ENCODE measurements at places on chromosomes 7 and 10.

DNA sequence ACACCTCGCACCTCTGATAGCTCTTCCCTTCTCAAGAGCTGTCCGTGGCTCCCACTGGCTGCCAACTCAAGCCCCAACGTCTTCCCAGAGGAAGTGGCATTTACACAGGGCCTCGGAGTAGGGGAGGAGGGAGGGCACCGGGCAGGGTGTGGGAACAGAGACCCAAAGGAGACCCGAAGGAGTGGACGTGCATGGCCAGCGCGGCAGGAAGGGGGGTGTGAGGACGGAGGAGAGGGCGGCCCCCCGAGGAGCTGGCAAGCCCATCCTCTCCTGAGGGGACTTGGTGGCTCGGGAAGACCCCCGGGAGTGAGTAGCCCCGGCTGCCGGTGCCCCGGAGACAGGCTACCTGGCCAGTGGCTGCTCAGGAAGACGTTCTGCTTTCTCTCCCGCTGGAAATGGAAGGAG lies 85.9 kb downstream of the FOXL3 start:
- DNase-seq = no peak

GRCh38 chr7:27839099-27839498 lies 99.1 kb downstream of the TAX1BP1 start:
- no peak for DNase-seq

GRCh38 chr7:48660306-48660870 lies 264.0 kb upstream of the CDC14C start:
- no peak for DNase-seq

DNA sequence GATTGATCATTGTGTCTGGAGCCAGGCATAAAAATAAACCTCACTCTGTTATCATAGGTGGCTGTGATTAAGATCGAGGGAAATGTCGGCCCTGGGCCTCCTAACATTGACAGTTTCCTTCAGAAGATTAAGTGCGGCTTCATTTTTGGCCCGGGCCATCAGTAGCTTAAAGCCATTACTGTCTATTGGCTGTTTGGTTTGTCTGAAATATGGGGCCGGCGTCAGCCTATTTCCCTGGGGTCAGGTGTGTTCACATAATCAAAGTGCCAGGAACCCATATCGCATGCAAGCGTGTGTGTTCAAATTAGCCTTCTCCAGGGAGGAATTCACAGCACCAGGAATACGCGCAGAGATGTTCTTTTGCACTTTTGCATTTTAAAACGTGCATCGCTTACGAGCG lies 114.7 kb downstream of the CUX1 start:
- DNase-seq = no peak

DNA sequence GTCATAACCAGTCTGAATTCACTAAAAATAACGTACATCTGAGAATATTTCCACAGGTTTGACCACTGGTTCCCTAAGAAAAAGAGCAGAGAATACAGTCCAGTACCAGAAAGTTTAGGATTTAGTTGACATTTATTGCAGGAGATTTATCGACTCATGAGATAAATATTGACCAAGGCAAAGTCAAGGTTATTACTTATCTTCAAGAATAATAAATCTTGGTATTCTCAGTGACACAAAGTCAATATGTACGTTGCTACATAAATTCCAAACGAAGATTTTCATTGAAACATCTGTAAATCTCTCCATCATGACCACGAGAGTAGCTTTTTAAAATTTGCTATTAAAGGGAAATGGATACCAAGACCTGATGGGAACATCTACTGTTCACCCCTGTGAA lies 39.4 kb upstream of the GRB10 start:
- no peak for DNase-seq

GRCh38 chr7:83876593-83876992 lies 227.7 kb upstream of the SEMA3E start:
- DNase-seq = peak; percentile 34

DNA sequence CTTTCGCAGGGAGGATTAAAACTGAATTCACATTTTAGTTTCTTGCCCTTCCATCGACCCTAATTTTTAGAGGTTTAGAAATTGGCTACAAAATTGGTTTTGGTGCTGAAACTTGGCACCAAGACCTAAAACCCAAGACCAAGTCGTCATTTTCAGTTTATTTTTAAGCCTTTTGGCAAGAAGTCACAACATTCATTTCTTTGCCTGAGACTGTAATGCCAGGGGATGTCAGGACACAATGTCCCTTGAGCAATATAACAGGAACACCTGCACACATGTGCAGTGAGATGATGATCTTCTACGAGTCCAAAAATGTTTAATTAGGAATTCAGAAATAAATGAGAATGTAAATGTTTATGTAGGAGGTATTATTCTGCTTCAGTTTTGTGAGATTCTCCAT lies 335.4 kb upstream of the ANKRD30A start:
- DNase-seq = no peak

GRCh38 chr10:73758704-73759511 lies 14.7 kb downstream of the SEC24C start:
- no peak for DNase-seq

- DNase-seq = peak; percentile 37
Observed at GRCh38 chr7:77651575-77652162, 44.6 kb upstream of the RSBN1L start.

DNA sequence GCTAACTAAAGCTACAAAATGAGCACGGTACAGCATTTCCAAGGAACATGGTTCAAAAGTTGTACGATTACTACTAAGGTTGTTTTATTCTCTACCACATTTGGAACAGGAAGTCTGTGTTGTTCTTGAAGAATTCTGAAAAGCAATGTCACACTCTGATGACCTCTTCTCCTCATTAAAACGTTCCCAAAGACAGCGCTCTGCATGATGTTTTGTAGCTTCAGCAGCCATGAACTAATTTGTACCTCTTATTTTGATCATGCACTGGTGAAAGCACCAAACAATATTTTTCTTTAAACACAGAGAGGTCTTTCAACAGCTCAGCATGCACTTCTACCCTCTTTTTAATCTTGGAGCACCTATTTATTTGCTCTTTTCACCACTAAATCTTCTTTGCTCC lies 75.0 kb upstream of the TES start:
- DNase-seq = no peak

DNA sequence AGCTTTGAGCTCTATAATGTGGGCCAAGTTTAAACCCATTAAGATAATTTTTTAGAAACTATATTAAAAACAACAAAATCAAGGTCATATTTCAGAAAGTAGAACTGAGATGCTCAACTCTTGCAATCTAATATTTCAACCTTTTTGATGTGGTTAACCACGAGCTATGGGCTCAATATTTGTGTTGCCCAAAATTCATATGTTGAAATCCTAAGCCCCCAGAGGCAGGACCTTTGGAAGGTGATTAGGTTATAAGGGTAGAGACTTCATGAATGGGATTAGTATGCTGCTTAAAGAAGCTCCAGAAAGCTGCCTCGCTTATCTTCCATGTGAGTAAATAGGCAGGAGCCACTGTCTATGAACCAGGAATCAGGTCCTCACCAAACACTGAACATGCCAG lies 284.4 kb downstream of the CRPPA start:
- DNase-seq = no peak

GRCh38 chr7:40644454-40645188 lies 509.8 kb downstream of the SUGCT start:
- no peak for DNase-seq

DNA sequence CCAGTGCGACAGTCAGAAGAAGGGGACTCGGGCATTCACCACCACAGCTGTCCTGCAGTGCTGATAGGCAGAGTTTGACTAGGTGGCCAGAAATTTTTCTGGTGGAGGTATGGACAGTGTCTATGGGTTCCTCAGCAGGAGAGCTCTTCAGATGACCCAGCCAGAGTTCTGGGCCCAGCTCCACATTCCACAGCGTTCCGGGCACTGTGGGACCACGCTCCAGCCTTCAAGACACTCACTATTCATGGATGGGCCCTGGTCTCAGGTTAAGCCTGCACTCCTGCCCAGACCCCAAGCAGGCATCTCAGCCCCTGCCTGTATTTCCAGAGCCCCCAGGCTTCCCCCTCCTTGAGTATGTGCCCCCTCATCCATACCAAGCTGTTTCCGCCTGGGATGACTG lies 497.0 kb upstream of the FOXK1 start:
- DNase-seq = no peak

GRCh38 chr10:76542307-76542930 lies 1095.2 kb downstream of the KCNMA1 start:
- no peak for DNase-seq

- DNase-seq = no peak
Observed at GRCh38 chr10:75857269-75857846, 425.9 kb downstream of the LRMDA start.

- no peak for DNase-seq
Observed at GRCh38 chr10:69229616-69229916, 9.4 kb downstream of the HKDC1 start.

- no peak for DNase-seq
Observed at GRCh38 chr10:67893637-67894036, 9.2 kb downstream of the SIRT1 start.

DNA sequence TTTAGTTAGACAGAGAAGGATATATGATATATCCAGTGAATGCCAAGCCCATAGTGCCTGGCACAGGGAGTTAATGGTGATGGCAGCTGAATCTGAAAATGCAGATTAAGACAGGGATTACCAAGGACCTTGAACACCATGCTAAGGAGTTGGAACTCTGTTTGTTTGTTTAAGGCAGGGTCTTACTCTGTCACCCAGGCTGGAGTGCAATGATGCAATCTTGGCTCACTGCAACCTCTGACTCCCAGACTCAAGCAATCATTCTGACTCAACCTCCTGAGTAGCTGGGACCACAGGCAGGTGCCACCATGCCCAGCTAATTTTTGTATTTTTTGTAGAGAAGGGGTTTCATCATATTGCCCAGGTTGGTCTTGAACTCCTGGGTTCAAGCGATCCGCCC lies 1.6 kb downstream of the AKR1D1 start:
- no peak for DNase-seq

DNA sequence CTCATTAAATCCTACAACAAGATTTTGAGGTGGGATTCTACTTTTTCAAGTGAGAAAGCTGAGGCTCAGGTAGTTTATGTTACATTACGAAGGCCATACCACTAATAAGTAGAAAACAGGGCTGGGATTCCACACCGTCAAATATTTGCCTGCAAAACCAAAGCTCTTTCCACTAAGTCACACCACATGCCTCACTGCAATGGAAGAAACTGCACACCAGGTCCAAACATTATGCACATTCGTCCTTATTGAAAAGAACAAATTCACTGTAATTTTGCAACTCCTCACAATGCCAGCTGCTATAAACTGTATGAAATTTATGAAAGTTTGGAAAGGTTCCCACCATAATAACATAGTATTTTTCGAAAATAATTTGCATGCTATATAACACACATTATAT lies 66.5 kb downstream of the DGKB start:
- no peak for DNase-seq

GRCh38 chr10:44990302-44990655 lies 10.4 kb upstream of the ZNF22 start:
- DNase-seq = no peak

- DNase-seq = no peak
Observed at GRCh38 chr7:142868188-142868985, 13.5 kb downstream of the EPHB6 start.

GRCh38 chr10:62817766-62818425 lies 1.7 kb upstream of the EGR2 start:
- peak; percentile 32 for DNase-seq

- DNase-seq = no peak
Observed at GRCh38 chr10:2122431-2123124, 385.3 kb upstream of the ADARB2 start.

DNA sequence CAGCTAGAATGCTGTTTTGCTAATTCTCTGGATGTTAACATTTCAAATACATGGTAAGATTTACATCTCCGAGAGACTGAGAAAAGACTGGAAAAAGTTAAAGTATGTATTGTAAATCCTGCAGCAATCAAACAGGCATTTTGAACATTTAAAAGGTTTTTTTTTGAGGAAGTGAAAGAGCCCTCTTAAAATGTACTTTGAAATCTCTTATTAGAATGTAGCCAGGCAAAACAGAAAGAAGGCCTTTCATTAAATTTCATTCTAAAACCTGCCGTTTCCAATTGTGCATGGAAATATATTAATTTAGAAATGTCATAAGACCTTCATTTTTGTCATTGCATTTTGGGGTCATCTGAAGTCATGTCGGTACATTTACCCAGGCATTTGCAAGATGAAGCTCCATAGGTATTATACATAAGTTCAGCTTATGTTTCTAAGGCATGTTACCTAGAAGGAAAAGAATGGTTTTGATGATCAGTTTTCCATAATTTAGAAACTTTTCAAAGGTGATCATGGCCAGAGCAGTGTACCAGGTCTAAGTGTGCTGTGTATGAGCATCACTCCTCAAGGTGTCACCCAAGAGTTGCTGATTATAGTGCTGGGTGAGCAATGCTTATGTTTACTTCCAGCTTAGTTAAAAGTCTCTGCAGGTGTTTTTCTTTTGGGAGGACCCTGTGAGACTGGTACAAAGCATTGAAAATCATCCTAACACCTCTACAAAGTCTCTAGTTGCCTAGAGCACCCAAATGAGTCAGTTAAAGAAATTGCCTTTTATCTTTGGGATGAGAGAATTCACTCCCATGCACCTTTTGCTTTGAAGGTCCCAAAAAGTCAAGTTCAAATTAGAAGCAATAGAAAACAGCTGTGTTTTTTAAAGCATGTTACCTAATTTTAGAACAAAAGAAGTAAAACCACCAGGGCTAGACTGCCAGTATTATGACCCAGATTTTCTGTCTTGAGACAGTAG lies 7.1 kb downstream of the ZNF736 start:
- DNase-seq = no peak

DNA sequence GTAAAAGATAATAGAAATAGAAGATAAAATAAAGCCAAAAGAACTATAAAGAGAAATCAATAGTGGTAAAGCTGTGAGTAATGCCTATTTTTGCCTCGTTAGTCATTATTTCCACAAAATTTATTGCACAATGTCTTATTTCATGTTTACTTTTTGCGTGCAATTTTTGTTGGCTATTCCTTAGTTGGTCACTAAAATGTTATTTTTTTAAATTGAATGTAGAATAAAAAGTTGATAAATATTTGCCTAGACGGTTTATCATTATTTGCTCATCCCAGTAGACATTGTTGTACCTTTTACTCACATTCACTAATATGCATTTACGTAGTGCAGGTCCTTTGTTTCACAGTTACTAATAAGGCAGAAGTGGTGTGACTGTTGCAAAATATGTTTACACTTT lies 227.8 kb upstream of the BMPER start:
- no peak for DNase-seq

- DNase-seq = peak; percentile 63
Observed at GRCh38 chr10:108789919-108790318, 1133.4 kb downstream of the XPNPEP1 start.

DNA sequence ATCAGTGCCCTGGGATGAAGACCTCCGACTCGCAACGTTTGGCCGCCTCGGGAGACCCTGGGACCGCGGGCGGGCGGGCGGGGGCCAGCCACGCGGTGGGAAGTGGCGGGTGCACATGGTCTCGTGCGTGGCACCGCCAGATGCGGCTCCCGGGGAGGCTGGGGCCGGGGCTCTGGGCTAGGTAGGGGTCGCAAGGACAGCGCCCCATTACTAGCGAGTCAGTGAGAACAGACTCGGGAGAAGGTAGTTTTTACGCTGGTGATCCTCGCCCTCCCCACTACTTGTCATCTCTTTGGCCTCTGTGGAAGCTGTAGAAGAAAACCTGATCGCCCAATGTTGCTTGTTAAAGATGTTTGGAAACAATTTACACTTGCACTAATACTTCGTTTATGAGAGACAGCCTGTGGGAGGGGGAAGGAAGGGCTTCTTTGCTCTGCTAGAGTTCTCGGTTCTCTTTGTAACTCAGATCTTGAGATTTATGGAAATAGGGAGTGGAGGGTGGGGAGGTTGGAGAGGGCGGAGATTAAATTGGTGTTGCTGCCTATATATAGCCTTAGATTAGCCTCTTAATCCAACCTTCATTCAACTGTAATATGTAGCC lies 591 bp downstream of the BZW2 start:
- no peak for DNase-seq
